ENCODE measurements at places on chromosomes 4 and X.

DNA sequence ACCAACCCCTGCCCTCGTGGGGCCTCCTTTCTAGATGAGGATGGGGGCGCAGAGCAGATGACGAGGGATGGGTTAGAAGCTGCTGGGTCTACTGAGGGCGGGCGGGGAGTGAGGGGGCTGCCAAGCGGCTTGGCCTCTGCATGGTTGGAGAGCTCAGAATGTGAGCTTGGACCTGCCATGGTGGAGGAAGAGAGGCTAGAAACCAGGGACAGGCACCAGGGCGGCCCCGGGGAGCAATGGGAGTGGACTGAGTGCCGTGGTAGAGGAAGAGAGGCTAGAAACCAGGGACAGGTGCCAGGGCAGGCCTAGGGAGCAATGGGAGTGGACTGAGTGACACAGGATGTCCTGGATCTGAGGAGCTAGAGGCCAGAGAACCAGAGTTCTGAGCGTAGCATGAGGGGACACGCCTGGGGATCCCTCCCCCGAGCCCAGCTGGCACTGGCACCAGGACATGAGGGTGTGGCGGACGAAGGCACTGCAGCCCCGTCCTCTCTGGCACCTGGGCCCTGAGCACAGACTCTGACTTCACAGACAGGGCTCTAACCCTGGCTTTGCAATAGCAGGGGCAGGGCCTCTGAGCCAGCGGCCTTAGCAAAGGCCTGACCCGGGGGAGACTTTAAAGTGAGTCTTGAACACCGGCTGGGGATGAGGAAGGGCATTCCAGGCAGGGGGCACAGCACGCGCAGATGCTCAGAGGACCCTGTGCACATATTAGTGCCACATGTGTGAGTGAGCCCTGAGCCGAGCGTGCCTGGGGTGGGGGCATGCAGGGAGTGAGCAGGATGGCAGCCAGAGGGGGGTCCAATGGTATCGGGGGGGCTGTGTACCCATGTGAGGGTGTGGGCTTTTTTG, 214.0 kb upstream of the PSAPL1 start:
- no peak for DNase-seq

- no peak for DNase-seq
These were observed 5.1 kb upstream of the MCUB start for GRCh38 chr4:109554971-109555370.

DNA sequence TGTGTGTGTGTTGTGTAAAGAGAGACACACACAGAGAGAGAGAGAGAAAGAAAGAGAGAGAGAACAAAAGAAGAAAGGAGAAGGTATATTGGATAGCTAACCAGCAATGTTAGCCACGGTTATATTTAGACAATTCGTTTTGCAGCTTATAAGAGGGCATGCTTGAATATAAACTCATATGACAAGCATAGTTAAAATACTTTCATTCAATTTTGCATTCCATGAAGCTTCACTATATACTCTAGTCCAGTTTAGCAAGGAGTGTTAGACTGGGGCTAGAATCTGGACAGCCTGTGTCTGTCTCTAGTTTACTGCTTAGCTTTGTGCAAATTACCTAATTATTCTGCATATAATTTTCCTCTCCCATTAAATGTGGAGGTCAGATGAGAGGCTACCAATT, 525.9 kb upstream of the ZFP42 start:
- no peak for DNase-seq

- DNase-seq: no peak
These were observed 151.2 kb downstream of the NAA11 start for GRCh38 chr4:79174490-79175252.

DNA sequence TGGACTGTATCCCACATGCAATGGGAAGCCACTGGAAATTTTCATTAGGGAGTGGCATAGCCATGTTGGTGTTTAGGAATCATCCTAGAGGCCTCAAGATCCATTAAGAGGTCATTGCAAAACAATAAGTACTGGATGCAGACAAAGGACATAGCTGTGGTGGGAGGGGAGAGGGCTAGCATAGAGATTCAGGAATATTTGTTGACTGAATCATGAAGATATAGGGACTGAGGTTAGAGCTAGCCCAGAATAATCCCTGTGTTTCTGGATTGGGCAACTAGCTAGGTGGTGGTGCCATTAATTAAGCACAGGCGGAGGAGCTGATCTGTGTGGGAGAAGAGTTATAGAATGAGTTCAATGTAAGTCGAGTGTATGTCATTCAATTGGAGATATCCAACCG, 135.0 kb downstream of the RAB28 start:
- no peak for DNase-seq
